H54 (cell line): ENCODE measurements at places on chromosomes 12 and 14.

- DNase-seq = no peak
Measured at GRCh38 chr12:70732287-70732686, 95.1 kb upstream of the PTPRB start.

GRCh38 chr14:96242126-96242525, 13.9 kb upstream of the BDKRB1 start:
- DNase-seq = no peak

- DNase-seq = no peak
Measured at GRCh38 chr12:15214851-15215601, 6.2 kb downstream of the RERG start.

DNA sequence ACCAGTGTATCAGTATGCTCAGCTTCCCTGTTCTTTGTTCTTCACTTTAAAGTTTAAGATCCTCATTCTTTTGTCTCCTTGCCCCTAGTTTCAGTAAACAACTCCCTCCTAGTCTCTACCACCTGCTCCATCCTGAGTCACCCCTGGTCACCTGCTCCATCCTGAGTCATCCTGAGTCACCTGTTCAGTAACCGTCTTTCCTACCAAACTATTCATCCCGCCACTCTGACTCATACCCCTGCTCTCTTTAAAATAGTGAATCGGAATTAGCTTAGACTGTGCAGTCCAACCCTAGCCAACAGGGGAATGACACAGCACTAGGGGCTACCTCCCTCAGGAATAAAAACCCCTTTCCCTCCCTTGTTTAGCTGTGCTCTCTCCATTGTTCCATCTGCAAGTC, 888.1 kb upstream of the MDGA2 start:
- no peak for DNase-seq

DNA sequence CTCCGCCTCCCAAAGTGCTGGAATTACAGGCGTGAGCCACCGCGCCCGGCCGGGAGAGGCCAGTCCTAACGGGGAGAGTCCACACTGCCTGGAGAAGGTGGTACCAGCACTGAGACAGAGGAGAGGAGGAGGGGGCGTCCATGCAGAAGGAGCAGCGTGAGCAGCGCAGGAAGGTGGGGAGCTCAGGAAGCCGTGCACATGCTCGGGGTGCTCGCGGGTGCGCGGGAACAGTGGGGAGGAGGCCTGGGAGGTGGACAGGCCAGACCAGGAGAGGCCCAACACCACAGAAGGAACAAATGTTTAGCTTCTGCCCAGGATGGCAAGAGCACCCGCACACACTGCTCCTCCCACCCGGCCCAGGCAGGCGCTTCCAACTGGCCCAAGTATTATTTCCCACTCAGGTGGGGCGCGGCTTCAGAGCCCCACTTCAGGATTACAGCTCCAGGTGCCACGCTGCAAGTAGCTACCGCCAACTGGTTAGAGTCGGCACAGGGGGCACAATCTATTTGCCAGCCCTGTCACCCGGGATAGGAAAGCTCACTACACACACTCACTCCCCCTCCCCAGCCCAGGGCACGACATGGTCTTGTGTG, 80.8 kb upstream of the BCL11B start:
- no peak for DNase-seq
